IPS DF 6.9 (cell line): ENCODE measurements at places on chromosomes 2 and 18.

GRCh38 chr2:216477283-216478035 lies 21.2 kb upstream of the RPL37A start:
- no peak for DNase-seq
- no peaks in the 10 kb centered on the region for H3K36me3 ChIP-seq
- no peaks in the 10 kb centered on the region for H3K27me3 ChIP-seq
- H3K27ac ChIP-seq, result no peak overlapping the region

DNA sequence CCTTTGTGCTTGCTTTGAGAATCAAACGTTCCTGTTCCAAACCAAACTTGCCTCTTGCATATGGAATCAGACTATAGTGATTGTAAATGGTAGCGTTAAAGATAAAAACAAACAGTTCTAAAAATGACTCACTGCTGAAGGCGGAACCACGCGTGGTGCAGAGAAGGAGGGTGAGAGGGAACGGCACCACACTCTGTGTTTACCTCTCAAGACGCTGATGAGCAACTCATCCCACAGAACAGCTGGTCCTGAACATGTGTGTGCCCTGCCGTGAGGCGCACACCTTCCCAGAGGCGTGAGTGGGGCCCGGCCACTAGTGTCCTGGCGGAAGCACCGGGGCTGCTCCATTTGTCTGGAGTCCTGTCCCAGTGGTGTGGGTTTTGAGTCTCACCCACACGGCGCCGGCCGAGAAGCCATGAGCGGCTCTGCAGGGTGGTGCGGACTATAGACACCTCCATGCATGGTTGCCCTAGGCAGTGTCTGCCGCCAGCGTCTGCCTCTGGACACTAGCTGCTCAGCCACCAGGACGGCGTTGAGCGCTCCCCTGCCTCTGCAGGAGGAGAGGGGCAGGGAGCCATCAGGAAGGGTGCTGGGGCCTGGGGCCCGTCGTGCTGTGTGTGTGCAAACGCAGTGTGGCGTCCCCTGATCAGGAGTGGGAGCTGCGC lies 52.1 kb downstream of the NFATC1 start:
- no peak overlapping the region for H3K27ac ChIP-seq
- H3K27me3 ChIP-seq, result no peaks in the 10 kb centered on the region
- no peak for DNase-seq

GRCh38 chr2:144390424-144391020 lies 129.4 kb downstream of the ZEB2 start:
- DNase-seq, result no peak
- peaks cover 6% of the 10 kb centered on the region for H3K27me3 ChIP-seq
- no peak overlapping the region for H3K4me3 ChIP-seq
- no peaks in the 10 kb centered on the region for H3K4me1 ChIP-seq
- no peaks in the 10 kb centered on the region for H3K36me3 ChIP-seq
- no peak overlapping the region for H3K27ac ChIP-seq

- H3K27ac ChIP-seq, result no peak overlapping the region
- H3K4me3 ChIP-seq, result no peak overlapping the region
- H3K27me3 ChIP-seq, result no peaks in the 10 kb centered on the region
- DNase-seq, result no peak
- H3K4me1 ChIP-seq, result no peaks in the 10 kb centered on the region
Measured at GRCh38 chr2:190250421-190250820, 69.2 kb downstream of the HIBCH start.

- H3K27me3 ChIP-seq, result peaks cover 8% of the 10 kb centered on the region; the same call in 1 of the 2 replicates
- no peaks in the 10 kb centered on the region for H3K36me3 ChIP-seq
- peaks cover 1% of the 10 kb centered on the region; the same call in 1 of the 2 replicates for H3K4me1 ChIP-seq
- H3K27ac ChIP-seq, result no peak overlapping the region
- no peak overlapping the region for H3K4me3 ChIP-seq
Measured at GRCh38 chr2:9217838-9218770, 11.5 kb downstream of the ASAP2 start.

- H3K27me3 ChIP-seq, result no peaks in the 10 kb centered on the region
- no peaks in the 10 kb centered on the region for H3K4me1 ChIP-seq
- DNase-seq, result no peak
Measured at GRCh38 chr18:22709288-22710060, 223.7 kb upstream of the RBBP8 start.

GRCh38 chr2:46352621-46353020 lies 55.4 kb downstream of the EPAS1 start:
- H3K27me3 ChIP-seq, result no peaks in the 10 kb centered on the region
- H3K27ac ChIP-seq, result no peak overlapping the region
- no peak for DNase-seq
- H3K4me3 ChIP-seq, result no peak overlapping the region
- no peaks in the 10 kb centered on the region for H3K36me3 ChIP-seq

GRCh38 chr2:44753552-44754285 lies 187.8 kb upstream of the SIX3 start:
- peaks cover 4% of the 10 kb centered on the region for H3K4me1 ChIP-seq
- no peak overlapping the region for H3K4me3 ChIP-seq
- no peak overlapping the region for H3K27ac ChIP-seq
- H3K27me3 ChIP-seq, result no peaks in the 10 kb centered on the region
- DNase-seq, result no peak
- no peaks in the 10 kb centered on the region for H3K36me3 ChIP-seq

DNA sequence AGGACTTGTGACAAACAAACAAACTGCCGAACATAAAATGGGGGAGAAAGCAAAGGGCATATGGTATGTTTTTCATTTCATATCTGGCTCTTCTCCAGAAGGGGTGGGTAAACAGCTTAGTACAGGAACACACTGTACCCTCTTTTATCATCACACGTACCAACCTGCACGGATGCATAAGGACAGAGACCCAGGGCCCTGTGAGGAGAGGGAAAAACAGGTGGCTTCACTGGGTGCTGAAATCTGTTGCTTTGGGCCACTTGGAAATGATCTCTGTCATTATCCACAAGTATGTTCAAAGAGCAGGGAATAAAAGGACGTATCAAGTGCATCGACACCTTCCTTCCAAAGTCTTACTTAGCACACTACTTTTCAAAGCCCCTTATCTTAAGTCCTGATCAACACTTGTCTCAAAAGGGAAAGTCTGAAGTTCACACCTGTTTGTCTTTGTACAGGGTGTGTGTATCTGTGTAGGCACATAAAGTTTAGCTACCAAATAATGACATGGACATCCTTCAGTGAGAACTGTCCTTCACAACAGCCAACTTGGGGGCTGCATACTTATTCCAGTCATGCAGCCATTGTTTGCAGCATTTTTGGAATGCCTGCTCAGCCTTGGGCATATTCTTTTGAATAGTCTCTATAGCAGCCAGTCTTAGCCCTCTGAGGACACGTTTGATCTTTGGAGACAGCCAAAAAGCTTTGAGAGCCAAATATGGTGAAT lies 60.6 kb downstream of the IRS1 start:
- DNase-seq, result no peak
- no peak overlapping the region for H3K27ac ChIP-seq
- 0 out of 2 replicates have a peak, but pooled peaks cover 2% of the 10 kb centered on the region for H3K4me1 ChIP-seq
- no peaks in the 10 kb centered on the region for H3K27me3 ChIP-seq
- H3K4me3 ChIP-seq, result no peak overlapping the region
- H3K36me3 ChIP-seq, result no peaks in the 10 kb centered on the region

DNA sequence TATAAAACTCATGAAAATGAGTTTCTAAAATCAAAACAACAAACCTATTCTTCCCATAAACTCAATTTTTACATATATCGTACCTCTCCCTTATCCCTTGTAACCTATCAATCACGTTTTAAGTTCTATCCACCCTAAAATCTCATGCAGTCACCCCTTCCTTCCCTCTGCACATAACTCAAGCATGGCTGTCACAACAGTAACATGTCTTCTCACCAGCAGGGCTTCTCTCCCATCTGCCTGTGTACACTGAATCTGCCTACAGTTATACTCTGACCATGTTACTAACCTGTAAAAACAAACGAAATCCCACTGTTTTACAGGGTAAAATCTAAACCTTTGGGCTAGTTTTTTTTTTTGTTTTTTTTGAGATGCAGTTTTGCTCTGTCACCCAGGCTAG lies 68.2 kb downstream of the MAP4K3 start:
- H3K27me3 ChIP-seq, result no peaks in the 10 kb centered on the region
- H3K36me3 ChIP-seq, result no peaks in the 10 kb centered on the region
- peaks cover 2% of the 10 kb centered on the region; the same call in 1 of the 2 replicates for H3K4me1 ChIP-seq
- DNase-seq, result no peak

GRCh38 chr2:9709539-9710285 lies 78.9 kb upstream of the YWHAQ start:
- H3K36me3 ChIP-seq, result no peaks in the 10 kb centered on the region
- no peak overlapping the region for H3K27ac ChIP-seq
- no peaks in the 10 kb centered on the region for H3K27me3 ChIP-seq
- no peaks in the 10 kb centered on the region for H3K4me1 ChIP-seq
- H3K4me3 ChIP-seq, result no peak overlapping the region

DNA sequence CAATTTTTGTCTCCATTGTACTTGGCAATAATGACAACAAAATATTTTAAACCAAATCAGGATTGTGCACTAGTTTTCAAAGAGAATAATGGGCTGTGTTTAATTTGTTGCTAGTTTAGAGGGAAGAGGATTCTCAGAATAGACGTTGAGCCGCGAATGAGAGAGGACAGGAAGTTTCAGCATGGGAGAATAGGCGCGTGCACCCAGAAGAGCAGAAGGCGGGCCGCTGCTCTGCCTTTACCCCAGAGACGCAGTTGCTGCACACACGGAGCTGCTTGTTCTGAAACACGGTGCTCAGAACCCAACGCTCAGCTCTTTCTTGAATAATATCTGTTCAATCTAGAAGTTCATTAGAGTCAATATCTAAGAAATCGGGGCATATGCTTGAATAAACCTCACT lies 223.4 kb downstream of the MYT1L start:
- no peaks in the 10 kb centered on the region for H3K4me1 ChIP-seq
- H3K27ac ChIP-seq, result no peak overlapping the region
- H3K36me3 ChIP-seq, result no peaks in the 10 kb centered on the region
- DNase-seq, result no peak
- no peaks in the 10 kb centered on the region for H3K27me3 ChIP-seq

DNA sequence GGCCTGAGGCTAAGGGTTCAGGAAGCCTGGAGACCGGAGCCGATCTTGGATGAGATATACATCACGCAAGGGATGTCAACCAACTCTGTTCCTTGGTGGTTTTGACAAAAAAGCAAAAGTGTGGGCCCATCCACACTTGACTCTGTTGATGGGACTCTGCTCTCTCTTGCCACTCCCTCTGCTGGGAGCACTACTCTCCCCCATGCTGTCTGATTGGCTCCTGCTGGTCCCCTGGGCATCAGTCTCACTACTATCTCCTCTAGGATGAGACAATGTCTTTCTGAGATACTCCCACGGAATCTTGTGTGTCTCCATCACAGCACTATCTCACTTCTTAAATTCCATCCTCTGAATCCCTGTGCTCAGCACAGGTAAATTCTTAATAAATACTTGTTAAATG lies 56.8 kb upstream of the DNMT3A start:
- H3K27me3 ChIP-seq, result no peaks in the 10 kb centered on the region
- no peak overlapping the region for H3K27ac ChIP-seq
- H3K4me3 ChIP-seq, result no peak overlapping the region
- H3K4me1 ChIP-seq, result no peaks in the 10 kb centered on the region
- no peak for DNase-seq

- no peaks in the 10 kb centered on the region for H3K27me3 ChIP-seq
- no peak for DNase-seq
- no peaks in the 10 kb centered on the region for H3K36me3 ChIP-seq
- no peaks in the 10 kb centered on the region for H3K4me1 ChIP-seq
- no peak overlapping the region for H3K4me3 ChIP-seq
- no peak overlapping the region for H3K27ac ChIP-seq
Measured at GRCh38 chr2:216033403-216033802, 20.1 kb upstream of the MREG start.

DNA sequence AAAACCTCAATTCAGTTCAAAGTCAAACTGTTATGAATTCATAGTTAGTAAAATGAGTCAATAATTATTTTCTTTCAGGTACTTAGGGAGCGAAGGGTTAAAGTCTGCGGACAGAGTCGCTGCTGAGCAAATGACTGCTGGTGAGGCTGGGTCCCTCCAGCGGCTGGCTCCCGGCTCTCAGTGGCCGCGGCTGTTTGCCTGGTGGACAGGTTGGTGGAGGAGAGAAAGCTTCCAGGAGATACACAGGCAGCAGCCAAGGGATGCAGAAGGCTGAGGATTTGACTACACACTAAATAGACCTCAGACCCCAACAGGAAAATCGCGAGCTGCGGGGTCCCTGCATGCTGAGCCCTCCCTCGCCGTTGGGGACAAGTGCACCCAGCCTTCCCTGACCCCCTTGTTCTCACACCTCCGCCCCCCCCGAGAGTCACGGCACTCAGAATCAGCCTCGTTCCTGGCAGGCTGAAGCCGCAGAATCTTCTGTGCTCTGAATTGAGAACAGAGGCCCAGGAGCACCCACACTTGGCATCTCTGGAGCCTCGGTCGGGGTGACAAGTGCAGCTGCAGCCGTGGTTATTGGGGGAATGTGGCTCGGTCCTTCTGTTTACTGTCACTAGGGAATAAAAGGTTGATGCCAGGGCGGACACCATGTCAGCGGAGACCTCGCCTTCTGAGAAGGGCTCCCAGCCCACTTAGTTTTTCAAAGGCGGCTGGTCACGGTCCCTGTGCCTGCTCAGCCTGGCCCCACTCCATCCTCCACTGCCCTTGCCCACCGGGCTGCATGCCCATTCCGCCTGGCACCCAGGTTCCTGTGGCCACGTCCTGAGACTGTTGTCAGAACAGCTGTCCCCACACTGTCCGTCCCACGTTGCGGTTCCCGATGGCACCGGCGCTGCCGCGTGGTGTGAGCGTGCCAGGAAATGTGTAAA lies 74.0 kb downstream of the SLC66A2 start:
- DNase-seq, result no peak
- H3K27ac ChIP-seq, result no peak overlapping the region
- H3K36me3 ChIP-seq, result no peaks in the 10 kb centered on the region
- H3K27me3 ChIP-seq, result no peaks in the 10 kb centered on the region

DNA sequence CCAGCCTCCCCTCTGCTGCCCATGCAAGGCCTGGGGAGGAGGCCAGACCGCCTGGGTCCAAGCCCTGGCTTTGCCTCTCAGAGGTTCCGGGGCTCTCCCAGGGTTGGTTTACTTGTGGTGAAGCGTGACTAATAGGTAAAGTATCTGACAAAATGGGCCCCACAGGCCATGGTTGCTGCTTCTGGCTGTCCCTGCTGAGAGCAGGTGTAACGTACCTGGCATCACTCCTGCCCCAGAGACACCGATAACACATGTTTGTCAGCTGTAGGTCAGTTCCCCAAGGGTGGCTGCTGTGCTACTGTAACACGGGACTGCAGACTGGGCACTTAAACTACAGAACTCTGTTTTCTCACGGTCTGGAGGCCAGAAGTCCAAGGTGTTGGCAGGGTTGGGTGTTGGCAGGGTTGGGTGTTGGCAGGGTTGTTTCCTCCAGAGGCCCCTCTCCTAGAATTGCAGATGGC lies 34.1 kb downstream of the ODC1 start:
- H3K27me3 ChIP-seq, result no peaks in the 10 kb centered on the region
- H3K36me3 ChIP-seq, result no peaks in the 10 kb centered on the region
- H3K4me3 ChIP-seq, result no peak overlapping the region
- no peak for DNase-seq

GRCh38 chr2:240956171-240956934 lies 42.1 kb upstream of the SNED1 start:
- no peak overlapping the region for H3K27ac ChIP-seq
- H3K4me1 ChIP-seq, result peaks cover 5% of the 10 kb centered on the region
- no peaks in the 10 kb centered on the region for H3K27me3 ChIP-seq
- H3K36me3 ChIP-seq, result no peaks in the 10 kb centered on the region
- no peak overlapping the region for H3K4me3 ChIP-seq

DNA sequence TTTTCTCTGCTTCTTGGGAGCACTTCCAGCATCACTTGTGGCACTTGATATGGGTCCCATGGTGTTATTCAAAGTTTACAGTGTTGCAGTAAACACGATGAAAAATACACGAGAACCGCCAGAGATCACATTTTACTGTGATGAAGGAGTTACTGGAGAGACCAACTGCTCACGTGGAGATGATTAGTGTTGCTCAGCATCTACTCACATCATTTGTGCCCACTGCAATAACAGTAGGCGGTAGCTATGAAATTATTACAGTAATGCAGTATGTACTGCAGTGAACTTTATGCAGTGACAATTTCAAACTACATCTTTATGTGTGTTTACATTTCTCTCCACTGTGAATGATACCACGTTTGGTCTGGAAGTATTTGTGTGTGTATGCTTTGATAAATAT lies 93.5 kb downstream of the SLC4A3 start:
- no peak overlapping the region for H3K27ac ChIP-seq
- DNase-seq, result no peak
